T-helper 2 cell (primary cell): ENCODE measurements at places on chromosomes 5 and 9.

DNA sequence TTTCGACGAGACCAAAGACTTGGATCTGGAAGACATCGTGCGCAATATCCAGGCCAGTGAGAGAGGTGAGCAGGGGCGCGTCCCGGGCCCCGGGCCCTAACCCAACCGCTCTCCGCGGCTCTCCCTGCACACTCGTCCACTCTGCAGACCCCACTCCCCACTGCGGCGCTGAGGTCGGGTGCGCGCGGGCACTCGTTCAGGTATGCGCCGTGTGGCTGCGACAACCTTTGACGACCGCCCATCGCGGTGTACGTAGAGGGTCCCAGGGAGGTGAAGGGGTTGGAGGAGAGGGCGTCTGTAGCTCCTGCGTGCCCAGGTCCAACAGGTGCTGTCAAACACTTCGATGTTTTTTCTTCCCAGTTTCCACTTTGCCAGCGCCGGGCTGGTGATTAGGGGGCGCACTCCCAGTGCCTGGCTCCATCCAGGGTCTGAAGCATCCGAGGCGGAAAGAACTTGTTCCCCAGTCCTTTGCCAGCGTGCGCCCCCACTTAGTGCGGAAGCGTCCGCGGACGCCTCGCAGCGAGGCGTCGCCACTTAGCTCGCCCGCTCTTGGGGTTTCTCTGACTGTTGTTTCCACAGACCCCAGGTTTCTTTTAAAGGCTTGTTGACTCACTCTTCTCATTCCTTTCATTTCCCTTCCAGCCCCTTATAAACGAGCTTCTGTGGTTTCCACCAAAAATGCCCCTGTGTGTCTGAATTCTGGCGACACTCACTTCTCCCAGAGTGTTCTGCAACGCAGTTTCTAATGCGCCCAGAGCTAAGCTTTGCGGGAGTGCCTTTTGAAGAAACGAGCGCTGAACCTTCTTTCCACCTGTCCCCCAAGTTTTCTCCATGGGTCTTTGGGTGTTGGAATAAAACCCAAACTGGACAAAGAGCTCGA is 1.6 kb downstream of the NPR3 start:
- peak; percentile 8 for DNase-seq

DNA sequence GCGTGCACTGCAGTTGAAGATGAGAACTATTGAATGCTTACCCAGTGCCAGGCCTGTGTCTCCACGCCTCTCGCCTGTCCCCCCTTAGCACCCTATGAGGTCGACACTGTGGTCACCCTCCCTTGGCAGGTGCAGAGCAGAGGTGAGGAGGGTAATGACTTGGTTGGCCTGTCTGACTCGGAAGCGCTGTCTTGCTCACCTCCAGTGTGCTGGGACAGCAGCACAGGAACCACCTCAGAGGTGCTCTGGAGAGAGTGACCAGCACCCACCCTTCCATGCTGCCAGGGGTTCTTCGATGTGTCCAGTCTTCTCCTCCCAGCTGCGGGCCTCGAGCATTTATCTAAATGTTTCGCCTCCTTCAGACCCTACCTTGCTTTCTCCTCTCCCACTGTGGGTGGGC is 178.3 kb upstream of the IRX2 start:
- no peak for DNase-seq

GRCh38 chr5:123455640-123456039 is 32.4 kb upstream of the CEP120 start:
- DNase-seq = no peak

DNA sequence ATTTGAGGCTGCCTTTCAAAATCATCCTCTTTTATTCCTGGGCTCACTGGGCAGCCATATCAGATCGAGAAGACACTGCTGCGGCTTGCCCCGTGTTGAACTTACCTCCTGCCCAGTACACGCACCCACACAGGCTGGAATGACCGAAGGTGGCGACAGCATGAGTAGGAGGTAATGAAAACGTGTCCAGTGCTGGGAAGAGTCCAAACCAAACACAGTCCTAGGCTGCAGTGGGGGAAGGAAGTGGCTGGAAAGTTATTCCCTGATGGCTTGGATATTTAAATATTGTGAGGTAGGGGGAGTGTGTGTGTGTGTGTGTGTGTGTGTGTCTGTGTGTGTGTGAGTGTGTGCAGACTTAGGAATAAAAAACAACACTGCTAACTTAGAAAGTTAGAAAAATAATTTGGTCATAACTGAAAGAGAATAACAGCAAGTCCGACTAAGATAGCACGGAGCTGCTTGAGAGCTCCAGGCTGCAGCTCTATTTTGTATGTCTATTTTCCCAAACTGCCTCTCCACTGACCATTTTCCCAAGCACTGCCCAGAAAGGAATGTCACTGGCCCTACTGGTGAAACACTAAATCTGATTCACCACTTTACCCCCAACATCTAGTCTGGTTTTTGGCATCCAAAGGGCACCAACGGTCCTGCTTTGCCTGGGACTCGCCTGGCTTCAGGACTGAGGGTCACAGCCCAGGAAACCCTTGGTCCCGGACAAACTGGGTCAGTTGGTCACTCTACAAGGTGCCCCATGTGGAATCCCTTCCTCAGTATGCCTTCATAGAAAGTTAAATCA is 41.2 kb downstream of the ANKH start:
- DNase-seq = no peak

- no peak for DNase-seq
These were observed 11.2 kb downstream of the PHF19 start for GRCh38 chr9:120865809-120866208.

DNA sequence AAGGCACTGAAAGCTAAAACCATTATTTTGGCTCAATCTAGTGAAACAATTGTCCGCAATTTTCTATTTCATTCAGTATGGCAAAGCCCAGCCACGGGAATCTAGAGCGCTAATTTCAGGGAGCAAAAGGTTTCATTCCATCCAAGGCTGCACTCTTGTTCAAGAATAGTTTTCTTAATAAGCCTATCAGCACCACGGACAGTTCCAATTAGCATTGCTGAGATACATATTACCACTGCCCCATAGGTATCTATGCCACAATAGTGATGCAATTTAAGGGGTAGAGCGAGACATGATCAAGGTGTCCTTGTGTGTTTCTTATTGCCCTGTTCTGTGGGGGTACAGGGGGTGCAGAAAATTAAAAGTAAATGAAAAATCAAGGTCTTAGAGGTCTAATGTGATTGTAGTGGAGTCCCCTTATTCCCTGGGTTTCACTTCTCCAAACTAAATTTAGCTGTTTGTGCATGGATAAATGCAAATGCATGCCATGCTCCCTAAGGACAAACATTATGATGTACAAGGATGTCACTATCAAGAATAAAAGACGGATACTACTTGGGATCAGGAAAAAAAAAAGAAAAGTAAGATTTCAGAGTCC is 45.5 kb downstream of the SPOCK1 start:
- no peak for DNase-seq

DNA sequence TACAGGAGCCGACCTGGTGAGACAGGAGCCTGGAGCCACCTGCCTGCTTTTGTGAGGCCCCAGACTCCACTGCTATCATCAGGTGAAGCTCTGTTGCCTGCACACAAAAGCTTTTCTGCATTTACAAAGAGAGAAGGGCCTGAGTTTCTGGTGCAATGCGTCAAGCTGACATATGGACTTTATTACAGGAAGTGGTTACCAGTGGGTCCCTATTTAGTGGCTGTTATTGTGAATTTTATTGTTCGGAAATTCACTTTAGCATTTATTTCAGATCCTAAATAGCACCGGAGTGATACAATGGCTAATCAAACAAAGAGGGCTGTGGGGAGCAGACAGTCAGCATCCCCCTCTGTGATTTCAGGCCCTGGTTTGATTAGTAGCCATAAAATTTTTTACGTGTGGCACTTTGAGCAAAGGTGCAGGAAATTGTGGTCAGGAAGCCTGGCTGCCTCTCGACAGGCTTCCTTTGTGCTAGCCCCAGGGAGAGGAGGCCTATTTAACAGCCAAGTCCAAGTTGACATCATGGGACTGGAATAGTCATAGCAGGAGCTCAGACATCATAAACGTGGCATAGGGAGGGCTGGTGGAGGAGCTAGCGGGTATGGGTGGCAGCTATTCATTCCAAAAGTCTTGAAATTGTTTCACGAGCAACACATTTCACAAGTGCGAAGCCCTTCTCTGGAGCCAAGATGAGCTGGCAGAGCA is 8.4 kb downstream of the TGFBI start:
- DNase-seq = peak; percentile 25

DNA sequence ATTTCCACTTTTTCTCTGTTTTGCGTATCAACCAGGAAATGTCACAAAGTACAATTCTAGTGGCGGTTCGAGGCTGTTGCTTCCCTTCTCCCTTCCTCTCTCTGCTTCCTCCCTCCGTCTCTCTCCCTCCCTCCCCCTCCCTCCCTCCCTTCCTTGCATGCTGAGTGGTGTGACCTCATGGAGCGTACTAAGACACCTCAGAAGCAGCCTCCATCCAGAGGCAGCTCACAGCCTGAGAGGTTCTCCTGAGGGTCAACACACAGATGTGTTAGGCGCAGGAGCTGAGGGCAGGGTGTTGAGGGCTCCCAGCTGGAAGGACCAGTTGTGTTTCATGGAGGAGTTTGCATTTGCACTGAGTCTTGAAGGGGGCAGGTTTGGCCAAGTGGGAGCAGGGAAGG is 57.7 kb downstream of the COL5A1 start:
- DNase-seq = no peak

DNA sequence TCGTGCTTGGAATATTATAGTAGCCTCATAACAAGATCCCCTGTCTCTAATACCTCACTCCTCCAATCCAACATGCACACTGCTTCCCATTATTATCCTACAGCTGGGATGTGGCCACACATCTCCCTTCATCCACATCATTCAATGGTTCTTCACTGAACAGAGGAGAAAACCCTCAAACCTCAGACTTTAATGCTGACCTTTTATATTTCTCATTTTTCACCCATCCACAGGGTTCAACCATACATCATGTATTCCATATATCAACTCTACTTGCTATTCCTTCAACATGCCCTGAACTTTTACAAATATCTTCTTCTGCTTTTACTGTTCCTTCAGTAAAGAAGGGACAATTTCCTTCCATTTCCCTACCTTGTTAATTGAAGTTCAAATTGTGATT is 396.8 kb downstream of the TLE4 start:
- no peak for DNase-seq

- DNase-seq = no peak
These were observed 36.7 kb upstream of the IZUMO3 start for GRCh38 chr9:24582146-24583126.

DNA sequence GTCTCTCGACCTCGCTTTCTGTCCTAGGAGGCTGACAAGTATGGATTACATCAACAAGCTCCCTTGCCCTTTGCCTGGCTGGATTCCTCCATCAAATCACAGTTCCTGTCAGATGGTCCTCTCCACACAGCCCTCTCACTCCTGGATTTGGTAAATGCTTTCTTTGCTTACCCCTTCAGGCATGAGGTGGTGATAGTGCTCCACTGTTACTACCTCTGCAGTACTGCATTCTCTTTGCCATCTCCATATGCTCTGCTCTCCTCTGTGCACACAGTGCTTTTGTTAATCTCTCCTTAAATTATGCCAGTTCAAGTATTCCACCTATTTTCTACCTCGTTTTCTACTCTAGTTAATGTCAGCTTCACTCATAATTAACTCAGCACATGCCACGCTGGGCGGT is 279.2 kb downstream of the DMAC1 start:
- no peak for DNase-seq

- DNase-seq = no peak
These were observed 244.3 kb upstream of the WWC1 start for GRCh38 chr5:168047043-168047668.
